ENCODE measurements at places on chromosomes 3 and 15. TPM values are rescaled to one million over a fixed set of nuclear protein-coding genes. Genes with fewer than 3 reads are reported as not detected.

The GP5 gene
- total RNA-seq, result not detected

DNA sequence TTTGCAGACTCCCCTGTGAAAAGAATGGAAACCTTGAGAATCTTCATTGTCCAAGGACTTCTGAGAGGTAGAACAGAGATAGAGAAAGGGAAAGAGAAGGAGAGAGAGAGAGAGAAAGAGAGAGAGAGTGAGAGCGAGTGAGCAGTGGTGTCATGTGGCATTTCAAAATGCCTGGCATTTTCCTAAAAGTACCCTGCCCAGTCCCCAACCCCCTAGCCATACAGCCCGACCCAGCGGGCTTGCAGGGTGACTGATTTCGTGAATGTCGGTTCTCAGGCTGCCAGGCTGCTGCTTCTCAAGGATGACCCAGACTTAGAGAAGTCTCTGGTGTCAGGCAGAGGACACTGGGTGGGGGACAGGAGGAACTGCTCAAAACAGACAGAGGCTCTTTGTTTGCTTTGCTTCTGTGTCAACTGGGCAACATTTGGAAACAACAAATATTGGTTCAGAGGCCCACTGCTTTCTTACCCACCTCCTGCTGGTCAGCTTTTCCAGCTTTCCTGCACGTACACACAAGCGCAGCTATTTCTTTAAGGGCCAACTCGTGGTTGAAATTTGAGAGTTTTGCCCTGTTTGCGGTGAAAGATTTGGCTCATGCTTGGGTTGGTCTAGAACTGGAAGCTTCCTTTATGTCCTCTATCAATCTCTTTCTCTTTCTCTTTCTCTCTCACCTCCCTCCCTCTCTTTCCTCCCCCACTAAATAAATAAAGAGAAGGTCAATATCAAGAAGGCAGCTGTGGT lies 3.7 kb upstream of the TF start:
- ATAC-seq, result no peak
- no peak overlapping the region for H3K4me3 ChIP-seq
- H3K4me1 ChIP-seq, result no peaks in the 10 kb centered on the region
- H3K27ac ChIP-seq, result no peak overlapping the region
- H3K36me3 ChIP-seq, result no peaks in the 10 kb centered on the region
- peaks cover 45% of the 10 kb centered on the region for H3K27me3 ChIP-seq

DNA sequence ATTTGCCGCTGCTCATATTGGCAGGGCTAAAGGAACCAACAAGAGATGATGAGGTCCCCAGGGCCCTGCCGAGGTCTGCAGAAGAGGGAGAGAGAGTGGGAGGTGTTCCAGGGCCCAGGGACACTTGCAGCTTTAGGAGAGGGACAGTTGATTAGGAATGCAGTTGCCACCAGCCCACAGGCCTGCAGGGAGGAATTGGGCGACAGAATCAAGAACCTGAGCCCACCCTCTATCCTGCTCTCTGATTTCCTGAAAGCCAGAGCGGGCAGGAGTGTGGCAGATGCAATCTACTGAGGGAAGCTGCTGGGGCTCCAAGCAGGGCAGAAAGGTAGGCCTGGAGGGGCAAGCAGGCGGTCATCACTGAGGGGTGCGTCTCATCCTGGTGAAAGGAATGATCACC lies 12.1 kb upstream of the PRR23E start:
- no peak overlapping the region for H3K4me3 ChIP-seq
- no peak overlapping the region for H3K27ac ChIP-seq
- H3K27me3 ChIP-seq, result peaks cover 3% of the 10 kb centered on the region
- H3K4me1 ChIP-seq, result no peaks in the 10 kb centered on the region
- no peak for ATAC-seq

The CILP gene
- 114 TPM for total RNA-seq

The COL6A5 gene
- total RNA-seq, result not detected

The ITIH1 gene
- not detected for total RNA-seq

DNA sequence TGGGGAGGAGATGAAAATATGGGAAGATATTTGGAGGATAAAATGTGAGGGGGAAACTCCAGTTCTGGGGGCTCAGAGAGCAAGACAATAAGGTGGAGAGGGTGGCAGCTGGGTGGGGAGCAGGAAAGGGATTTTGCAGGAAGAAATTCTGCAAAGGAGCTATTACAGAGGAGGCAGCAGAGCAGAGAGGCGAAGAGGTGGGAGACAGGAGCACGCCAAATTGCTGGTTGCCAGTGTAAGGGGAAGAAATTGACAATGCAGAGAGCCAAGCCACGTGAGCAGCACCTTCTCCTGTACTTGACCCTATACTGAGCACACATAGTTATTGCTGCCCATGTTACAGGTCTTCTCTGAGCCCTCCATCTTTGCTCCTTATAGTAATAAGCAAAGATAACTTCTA lies 190.3 kb upstream of the ONECUT1 start:
- no peaks in the 10 kb centered on the region for H3K36me3 ChIP-seq
- H3K27ac ChIP-seq, result no peak overlapping the region
- H3K27me3 ChIP-seq, result peaks cover 4% of the 10 kb centered on the region
- H3K4me3 ChIP-seq, result no peak overlapping the region

DNA sequence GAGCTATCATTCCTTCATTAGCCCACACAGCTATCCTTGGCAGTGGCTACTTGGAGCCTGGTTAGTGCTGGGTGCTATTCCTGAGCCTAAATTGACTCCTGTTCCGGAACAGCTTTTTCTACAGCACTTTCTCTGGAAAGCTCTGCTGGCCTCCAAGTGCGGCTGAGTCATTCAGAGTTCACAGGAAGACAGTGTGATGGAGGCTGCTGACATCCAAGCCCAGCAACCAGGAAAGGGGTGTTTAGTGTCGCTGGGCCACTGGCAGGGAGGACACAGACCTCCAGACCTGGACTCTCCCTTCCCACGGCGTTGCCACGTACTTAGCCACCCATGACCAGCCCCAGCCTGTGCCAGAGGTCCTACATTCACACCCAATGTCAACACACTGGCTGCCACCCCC lies 28.7 kb downstream of the CACNA2D2 start:
- no peak for ATAC-seq
- H3K27ac ChIP-seq, result peak overlapping the region; percentile 10
- H3K27me3 ChIP-seq, result no peaks in the 10 kb centered on the region
- H3K4me3 ChIP-seq, result no peak overlapping the region
- no peaks in the 10 kb centered on the region for H3K36me3 ChIP-seq

DNA sequence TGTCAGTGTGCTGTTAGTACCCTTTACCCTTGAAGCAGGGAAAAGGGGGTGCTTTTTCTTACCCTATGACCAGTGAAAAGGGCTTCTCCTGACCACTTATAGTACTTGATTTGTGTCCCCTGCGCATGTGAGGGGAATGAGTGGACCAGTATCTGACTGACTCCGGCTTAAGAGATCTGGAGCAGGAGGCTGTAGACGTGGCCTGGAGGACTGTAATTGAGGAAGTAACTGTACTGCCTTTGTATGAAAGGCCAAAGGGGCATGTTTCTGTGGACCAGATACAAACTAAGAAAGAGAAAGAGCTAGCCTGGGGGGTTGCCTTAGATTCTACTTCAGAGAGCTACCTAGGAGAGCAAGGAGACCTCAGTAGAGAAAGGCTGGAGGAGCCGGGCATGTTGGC lies 89.9 kb upstream of the TBL1XR1 start:
- no peak for ATAC-seq
- no peak overlapping the region for H3K27ac ChIP-seq
- no peaks in the 10 kb centered on the region for H3K36me3 ChIP-seq
- no peaks in the 10 kb centered on the region for H3K27me3 ChIP-seq
- H3K4me3 ChIP-seq, result no peak overlapping the region
- no peaks in the 10 kb centered on the region for H3K4me1 ChIP-seq

DNA sequence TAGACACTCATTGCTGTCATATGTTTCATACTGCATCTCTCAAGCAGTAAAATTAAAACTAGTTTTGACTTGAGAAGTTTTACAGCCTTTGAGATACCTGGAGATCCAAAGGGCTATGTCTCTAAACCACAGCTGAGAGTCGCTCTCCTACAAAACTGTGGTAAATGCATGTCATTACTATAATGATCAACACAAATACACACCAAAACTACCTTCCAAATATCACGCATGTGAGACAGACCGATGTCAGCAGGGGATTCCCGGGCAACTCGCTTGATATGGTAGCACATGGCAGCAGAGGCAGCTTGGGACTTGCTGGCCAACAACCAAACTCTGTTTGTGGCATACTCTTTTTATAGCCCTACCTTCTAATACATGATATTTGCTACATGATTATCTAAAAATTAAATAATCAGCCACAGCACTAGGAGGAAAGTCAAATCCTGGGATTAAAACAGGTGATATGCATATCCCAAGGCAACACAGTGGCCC lies 56.3 kb downstream of the PDZRN3 start:
- H3K4me3 ChIP-seq, result no peak overlapping the region
- peaks cover 91% of the 10 kb centered on the region for H3K4me1 ChIP-seq
- H3K27ac ChIP-seq, result peak overlapping the region; percentile 9
- H3K36me3 ChIP-seq, result no peaks in the 10 kb centered on the region
- no peak for ATAC-seq

The UNC13C gene
- 2.0 TPM for total RNA-seq

The SLC25A20 gene
- 19.0 TPM for total RNA-seq

The TIMP4 gene
- 16.5 TPM for total RNA-seq

DNA sequence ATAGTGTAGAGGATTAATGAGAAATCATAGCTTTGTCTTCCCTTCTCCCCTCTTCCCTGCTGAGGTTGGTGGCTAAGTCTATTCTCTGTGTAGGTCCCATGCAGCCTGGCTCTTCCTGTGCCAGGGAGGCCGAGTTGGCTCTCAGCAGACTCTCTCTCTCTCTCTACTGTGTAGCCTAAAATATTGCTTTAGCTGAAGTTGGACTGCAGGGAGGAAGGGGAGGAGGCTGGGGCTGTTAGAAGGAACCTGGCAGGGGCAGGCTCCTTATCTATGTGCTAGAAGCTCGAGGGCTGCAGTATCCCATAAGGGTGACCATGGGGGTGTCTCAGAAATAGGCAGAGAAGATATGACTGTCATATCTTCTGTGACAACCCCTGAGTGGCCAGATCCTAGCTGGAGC lies 160.8 kb downstream of the EPHB1 start:
- H3K4me1 ChIP-seq, result no peaks in the 10 kb centered on the region
- H3K27me3 ChIP-seq, result no peaks in the 10 kb centered on the region
- no peak overlapping the region for H3K27ac ChIP-seq
- ATAC-seq, result no peak
- H3K36me3 ChIP-seq, result no peaks in the 10 kb centered on the region
- no peak overlapping the region for H3K4me3 ChIP-seq

DNA sequence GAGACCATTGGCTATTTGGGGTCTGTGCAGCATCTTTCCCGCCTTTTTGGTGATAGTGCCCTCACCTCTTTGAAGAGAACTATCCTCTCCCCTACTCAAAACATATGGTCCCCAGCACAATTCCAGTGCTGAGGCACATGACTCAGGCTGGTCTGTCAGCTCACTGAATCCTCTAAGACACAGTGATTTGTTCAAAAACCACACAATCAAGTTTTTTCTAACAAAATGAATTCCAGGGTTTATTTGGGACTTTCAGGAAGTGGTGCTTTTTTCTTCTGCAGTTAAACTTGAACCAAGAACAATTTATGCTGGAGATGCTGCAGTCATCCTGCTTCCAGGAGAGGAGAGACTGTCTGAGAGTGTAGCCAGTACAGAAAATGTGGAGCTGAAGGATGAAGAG lies 142.5 kb upstream of the LMCD1 start:
- no peak overlapping the region for H3K4me3 ChIP-seq
- no peak for ATAC-seq

The RPP25 gene
- total RNA-seq, result 6.2 TPM

GRCh38 chr3:9800529-9800928 lies 7.6 kb downstream of the ARPC4 start:
- no peak for ATAC-seq
- no peaks in the 10 kb centered on the region for H3K4me1 ChIP-seq

GRCh38 chr3:35641920-35642527 lies 2.7 kb downstream of the ARPP21 start:
- H3K27ac ChIP-seq, result no peak overlapping the region
- no peak overlapping the region for H3K4me3 ChIP-seq
- no peaks in the 10 kb centered on the region for H3K36me3 ChIP-seq
- peaks cover 29% of the 10 kb centered on the region for H3K27me3 ChIP-seq
- no peaks in the 10 kb centered on the region for H3K4me1 ChIP-seq

Data from gastroesophageal sphincter (tissue), 4 donors.